ENCODE measurements at places on chromosomes 12 and 14. TPM values are rescaled to one million over a fixed set of nuclear protein-coding genes. Genes with fewer than 3 reads are reported as not detected.
A peak's percentile ranks its signal among the peaks of the same experiment; 100 is the strongest.

Gene GNPNAT1
- 30.5 TPM for polyA plus RNA-seq

Gene CLEC2B
- 0.31 TPM for polyA plus RNA-seq

Gene LHX5
- polyA plus RNA-seq: not detected

GRCh38 chr12:110426406-110426805 is 22.9 kb upstream of the ANAPC7 start:
- peak; percentile 4 for DNase-seq
- no peak overlapping the region for H3K4me3 ChIP-seq
- H3K27ac ChIP-seq: no peak overlapping the region
- H3K36me3 ChIP-seq: no peaks in the 10 kb centered on the region
- 0 out of 2 replicates have a peak, but pooled peaks cover 2% of the 10 kb centered on the region for H3K4me1 ChIP-seq
- no peaks in the 10 kb centered on the region for H3K27me3 ChIP-seq

GRCh38 chr12:83473408-83474095 is 786.8 kb downstream of the TMTC2 start:
- no peaks in the 10 kb centered on the region for H3K4me1 ChIP-seq
- H3K27me3 ChIP-seq: no peaks in the 10 kb centered on the region
- no peak overlapping the region for H3K4me3 ChIP-seq
- H3K27ac ChIP-seq: no peak overlapping the region
- no peaks in the 10 kb centered on the region for H3K36me3 ChIP-seq
- DNase-seq: no peak

Measured in IMR-90 (cell line).